NCI-H1417 (cell line): ENCODE measurements at places on chromosomes 5 and 9.

DNA sequence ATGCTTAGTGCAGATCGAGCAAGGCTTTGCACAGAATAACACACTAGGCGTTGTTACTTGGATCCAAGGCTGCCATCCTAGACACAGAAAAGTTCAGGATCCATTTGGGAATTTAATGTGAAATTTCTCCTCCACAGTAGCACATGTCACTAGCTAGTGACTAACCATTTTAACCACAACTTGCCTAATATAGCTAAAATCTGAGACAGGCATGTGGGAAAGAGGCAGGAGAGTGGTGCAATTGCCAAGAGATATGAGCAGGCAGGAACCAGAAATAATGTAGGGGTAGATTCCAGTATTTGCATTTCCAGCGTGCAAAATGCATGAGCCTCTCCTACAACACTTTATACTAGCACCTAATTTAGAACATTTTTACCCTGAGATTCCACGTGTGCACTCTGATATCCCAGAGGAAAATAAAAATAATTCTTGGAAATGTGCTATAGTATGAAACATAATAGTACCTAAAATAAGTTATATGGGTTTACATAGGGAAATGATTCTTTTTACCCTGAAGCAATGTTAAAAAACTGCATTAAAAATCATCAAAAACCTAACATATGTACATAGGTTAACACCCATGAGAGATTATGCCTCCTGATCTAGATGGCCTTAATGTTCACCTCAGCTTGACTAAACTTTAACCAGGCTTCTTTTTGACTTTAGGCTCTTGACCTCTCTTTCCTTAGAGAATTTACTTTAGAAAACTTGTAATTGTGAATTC, 1230.6 kb upstream of the NUDT12 start:
- DNase-seq: no peak

GRCh38 chr5:83368835-83369234, 102.7 kb upstream of the VCAN start:
- DNase-seq: no peak

GRCh38 chr9:112863214-112863613, 27.5 kb downstream of the SLC46A2 start:
- no peak for DNase-seq

DNA sequence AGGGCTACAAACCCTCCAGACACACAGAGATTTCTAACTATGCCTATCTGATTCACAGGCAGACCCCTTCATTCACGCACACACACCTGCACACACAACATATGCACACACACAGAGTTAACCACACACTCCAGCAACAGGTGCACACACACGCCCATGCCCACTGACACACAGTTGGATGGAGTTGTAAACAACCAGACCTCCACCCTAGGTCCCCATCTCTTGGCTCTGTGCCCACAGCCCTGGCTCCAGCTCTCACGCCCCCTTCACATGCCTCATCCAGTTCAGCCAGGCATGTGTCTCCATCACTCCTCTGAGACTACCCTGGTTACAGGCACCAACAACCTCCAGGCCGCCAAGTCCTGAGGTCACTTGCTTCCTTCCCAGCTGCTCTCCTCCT, 61.1 kb downstream of the PSD2 start:
- peak; percentile 72 for DNase-seq

- no peak for DNase-seq
Observed at GRCh38 chr5:72383280-72383679, 63.1 kb downstream of the PTCD2 start.

DNA sequence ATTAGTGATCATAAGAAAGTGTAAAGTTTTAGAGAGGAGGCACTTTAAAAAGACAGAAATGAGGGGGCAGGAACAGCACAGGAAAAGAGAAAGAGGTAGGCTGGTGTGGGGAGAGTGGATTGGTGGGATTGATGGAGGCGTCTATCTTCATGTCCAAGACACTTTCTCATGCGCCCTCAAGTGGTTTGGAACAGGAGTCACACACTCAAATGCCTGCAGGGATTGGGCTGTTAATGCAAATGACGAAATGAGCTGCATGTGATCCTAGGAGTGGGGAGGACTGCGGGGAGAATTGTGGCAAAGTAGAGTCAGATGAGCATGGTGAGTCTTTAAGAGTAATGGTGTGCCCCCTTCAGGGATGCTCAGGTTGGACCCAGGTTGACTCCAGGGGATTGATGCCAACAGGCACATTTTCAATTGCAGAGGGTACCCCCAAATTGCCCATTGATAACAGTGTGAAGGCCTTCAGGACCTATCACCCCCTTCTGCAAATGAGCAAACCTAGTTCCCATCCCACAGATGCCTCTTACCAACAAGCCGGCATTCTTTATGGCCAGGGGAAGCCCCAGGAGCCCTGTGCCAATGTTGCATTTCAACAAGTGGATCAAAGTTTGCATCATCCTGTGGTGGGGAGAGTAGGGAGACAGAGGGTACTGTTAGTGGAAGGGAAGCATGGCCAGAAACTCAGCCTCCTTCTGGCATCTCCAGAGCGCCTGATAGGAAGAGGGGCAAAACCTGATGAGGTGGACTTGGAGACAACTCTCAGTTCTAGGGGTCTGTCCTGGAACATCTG, 5.3 kb downstream of the SLC36A3 start:
- DNase-seq: peak; percentile 53

GRCh38 chr5:52658246-52658645, 129.5 kb upstream of the ITGA1 start:
- no peak for DNase-seq

- DNase-seq: no peak
Observed at GRCh38 chr5:111603446-111603827, 91.1 kb upstream of the STARD4 start.

DNA sequence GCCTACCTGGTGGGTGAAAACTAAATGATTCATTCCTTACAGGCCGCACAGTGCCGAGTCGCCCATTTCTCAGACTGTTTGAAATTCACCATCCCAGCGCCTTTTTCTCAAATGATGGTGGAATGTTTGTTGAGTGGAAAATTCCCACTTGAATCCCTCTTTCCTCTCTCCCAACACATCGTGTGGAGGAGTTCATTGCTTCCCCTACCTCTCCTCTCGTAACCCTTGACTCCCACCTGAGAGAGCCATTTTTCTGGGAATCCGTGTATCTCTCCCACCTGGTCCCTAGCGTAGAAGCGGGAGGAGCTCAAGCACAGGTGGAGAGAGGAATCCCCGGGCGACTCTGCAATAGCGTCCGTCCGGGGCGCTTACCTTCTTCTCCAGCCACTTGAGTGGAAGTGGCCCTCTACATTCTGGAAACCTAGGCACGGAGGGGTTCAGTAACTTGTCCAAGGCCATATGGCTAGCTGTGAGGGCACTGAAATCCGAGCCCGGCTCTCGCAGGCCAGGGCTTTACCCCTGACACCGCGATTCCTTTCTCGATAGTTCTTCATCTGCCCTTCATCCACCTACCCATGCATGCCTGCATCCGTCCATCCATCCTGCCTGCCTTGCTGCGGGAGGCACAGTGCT, 683 bp downstream of the OSMR start:
- no peak for DNase-seq

GRCh38 chr5:127571314-127572131, 54.1 kb downstream of the PRRC1 start:
- no peak for DNase-seq

DNA sequence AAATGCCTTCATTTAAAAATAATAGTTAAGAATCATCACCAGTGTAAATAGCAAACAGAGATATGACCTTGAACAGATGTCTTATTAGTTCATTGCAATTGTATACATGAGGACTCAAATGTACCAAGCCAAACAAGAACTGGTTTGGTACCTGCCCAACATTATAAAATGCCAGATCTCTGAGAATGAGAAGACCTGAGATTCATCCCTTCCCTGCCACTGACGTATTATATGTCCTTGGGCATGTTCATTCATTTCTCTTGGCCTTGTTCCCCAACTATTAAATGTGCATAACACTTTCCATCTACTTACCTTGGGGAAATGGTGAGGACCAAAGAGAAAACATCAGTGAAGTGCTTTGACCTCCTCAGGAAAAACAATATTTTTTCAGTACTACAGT, 33.6 kb upstream of the ERBIN start:
- DNase-seq: no peak

GRCh38 chr5:113162208-113162607, 185.6 kb downstream of the DCP2 start:
- DNase-seq: no peak

GRCh38 chr9:120947222-120947621, 20.6 kb upstream of the TRAF1 start:
- DNase-seq: no peak

DNA sequence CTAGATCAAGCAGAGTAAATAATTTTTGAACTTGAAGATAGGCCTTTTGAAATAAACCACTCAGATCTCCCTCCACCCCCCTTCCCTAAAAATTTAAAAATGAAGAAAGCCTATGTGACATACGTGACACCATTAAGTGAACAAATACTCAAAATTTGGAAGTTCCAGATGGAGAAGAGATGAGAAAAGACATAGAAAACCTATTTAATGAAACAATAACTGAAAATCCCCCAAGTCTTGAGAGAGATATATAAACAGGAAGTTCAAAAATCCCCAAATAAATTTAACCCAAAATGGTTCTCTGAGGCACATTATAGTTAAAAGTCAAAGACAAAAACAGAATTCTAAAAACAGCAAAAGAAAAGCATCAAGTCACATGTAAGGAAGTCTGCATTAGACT, 428.6 kb downstream of the PSAT1 start:
- no peak for DNase-seq

GRCh38 chr5:94793816-94794198, 175.3 kb downstream of the SLF1 start:
- no peak for DNase-seq

DNA sequence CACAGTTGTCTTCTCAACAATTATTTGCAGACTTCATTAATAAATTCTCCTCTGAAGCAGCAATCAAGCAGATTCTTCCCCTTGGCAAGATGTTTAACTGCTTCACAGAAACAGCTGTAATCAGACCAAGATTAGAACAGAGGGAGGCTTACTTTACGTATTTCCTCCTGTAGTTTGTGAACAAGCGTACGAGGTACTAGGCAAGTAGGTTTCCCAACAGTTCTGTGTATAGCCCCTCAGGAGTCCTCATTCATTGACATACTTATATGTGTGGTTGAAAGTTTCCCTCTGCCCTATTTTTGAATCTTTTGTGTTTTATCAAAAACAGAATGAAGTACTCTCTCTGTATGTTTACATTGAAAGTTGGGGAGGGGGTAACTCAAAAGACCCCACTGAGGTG, 128.0 kb downstream of the SPATA31D1 start:
- no peak for DNase-seq

DNA sequence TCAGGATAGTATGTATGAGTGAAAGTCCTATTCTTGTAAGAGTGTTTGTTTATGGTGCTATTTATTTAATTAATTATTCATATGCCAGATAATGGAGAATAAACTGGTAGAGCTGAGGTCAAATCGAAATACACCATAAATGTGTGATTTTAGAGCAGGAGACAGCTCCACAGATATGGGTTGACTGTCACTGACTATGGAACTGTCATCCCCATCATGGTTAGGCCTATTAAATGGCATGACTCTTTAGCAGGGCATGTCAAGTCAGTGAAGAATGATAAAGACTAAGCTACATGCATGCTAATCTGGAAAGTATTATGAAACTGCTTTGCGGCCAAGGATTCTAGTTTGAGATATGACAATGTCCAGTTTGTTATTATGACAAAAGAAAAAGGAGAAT, 658.6 kb downstream of the ISL1 start:
- DNase-seq: peak; percentile 12

- DNase-seq: no peak
Observed at GRCh38 chr5:31680528-31680927, 41.6 kb downstream of the PDZD2 start.

DNA sequence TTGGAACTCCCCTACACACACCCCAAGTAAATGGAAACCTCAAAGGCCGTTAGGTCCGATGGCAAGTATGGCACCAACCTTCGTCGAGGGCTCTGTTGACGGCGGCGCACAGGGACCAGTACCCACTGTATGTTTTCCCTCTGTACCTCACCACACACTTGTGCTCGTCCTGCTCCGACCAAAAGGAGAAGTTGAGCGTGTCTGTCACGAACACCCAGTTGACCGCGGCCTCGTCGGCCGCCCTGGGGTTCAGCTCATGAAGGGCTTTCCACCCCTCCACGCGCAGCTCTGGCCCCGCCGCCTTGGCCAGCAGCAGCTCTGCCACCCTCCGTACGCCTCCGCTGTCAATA, 24.0 kb downstream of the HNRNPK start:
- no peak for DNase-seq

DNA sequence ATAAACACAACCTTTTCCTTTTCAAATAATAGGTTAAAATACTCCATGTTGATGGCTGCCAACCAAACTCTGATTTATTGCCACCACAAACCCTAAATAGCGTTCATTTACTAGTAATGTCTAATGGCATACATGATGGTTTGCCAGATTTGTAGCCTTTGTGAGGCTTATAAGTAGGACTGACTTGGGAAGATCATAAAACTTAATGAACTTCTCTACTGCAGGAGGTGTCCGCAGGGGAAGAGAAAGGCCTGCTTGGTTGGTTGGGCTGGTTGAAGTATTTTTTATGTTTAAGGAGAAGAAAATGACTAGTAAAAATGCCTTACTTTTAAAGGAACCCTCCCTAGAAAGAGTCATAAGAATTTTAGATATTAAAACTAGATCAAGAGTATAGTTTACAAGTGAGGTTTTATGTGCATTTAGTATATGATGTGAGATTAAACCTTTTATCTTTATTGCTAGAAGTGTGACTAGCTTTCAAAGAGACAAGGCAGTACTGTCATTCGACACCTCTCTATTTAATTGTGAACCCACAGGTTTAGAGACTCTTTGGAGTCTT, 5.0 kb downstream of the PBX3 start:
- peak; percentile 78 for DNase-seq

- DNase-seq: no peak
Observed at GRCh38 chr5:176535101-176535663, 2.0 kb downstream of the RNF44 start.

DNA sequence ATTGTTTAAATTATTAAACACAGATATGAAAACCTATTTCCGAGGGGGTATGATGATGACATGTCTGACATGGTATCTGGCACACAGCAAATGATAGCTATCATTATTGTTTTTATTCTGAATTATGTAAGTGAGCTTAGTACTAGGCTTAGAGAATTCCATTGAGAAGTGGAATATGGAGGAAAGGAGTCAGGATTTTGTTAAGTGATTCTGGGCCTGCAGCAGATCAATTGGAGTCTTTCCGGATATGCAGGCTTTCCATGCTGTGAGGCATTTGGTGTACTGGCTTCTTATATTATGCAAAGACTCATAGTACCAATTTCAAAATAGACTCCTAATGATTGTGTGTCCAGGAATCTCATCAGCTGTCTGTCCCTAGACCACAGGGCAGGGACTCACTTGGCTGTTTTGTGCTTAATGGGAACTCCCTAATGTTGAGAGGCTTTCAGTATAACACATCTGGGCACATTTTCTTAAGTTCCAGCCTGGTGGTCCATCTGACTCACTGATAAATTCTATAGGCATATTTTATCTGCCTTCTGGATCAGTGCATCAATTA, 180.0 kb upstream of the KLF9 start:
- DNase-seq: no peak

GRCh38 chr5:119059740-119060255, 11.1 kb upstream of the DMXL1 start:
- no peak for DNase-seq

DNA sequence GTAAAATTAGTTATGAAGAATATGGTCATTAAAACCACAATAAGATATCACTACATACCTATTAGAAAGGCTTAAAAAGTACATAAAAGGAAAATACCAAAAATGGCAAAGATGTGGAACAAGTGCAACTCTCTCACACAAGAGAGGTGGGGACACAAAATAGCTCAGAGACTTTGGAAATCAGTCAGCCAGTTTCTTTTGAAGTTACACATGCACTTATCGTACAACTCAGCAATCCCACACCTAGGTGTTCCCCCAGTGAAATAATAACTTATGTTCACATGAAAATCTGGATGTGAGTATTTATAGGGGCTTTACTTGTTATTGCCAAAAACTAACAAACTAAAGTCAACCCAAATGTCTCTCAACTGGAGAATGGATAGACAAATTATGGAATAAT, 9.8 kb upstream of the RICTOR start:
- no peak for DNase-seq
